ENCODE measurements at places on chromosomes 1 and 21. TPM values are rescaled to one million over a fixed set of nuclear protein-coding genes. Genes with fewer than 3 reads are reported as not detected.

FMO4 gene
- total RNA-seq, result 0.50 TPM

KRTAP22-1 gene
- not detected for total RNA-seq

POTED gene
- total RNA-seq, result not detected

FAM72B gene
- total RNA-seq, result 7.1 TPM

FCMR gene
- total RNA-seq, result 4.9 TPM

GGPS1 gene
- total RNA-seq, result 17.0 TPM

USF1 gene
- 49.4 TPM for total RNA-seq

ARF1 gene
- total RNA-seq, result 456 TPM

STK40 gene
- 11.8 TPM for total RNA-seq

PROK1 gene
- not detected for total RNA-seq

TCHH gene
- total RNA-seq, result 0.25 TPM

LGR6 gene
- total RNA-seq, result 0.45 TPM

SLFNL1 gene
- total RNA-seq, result 0.09 TPM

NBPF20 gene
- 3.0 TPM for total RNA-seq

Measured in A549 treated with CORT108297 at 1 μM for 4 hours (cell line).